ENCODE measurements at places on chromosomes 1 and 21.
A peak's percentile ranks its signal among the peaks of the same experiment; 100 is the strongest.

DNA sequence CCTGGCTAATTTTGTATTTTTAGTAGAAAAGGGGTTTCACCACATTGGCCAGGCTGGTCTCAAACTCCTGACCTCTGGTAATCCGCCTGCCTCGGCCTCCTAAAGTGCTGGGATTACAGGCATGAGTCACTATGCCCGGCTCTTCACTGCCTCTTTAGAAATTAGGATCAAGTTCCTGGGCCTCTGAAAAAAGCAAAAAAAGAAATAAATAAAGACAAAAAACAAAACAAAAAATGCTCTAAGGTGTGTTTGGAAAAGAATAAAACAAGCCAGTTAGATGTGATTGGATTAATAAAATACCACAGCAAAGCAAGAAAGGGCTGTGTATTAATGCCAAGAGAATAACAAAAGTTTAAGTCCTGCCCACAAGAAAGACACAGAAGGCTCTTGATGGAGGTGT, 4.2 kb upstream of the ABCB10 start:
- peak; percentile 35 for DNase-seq

DNA sequence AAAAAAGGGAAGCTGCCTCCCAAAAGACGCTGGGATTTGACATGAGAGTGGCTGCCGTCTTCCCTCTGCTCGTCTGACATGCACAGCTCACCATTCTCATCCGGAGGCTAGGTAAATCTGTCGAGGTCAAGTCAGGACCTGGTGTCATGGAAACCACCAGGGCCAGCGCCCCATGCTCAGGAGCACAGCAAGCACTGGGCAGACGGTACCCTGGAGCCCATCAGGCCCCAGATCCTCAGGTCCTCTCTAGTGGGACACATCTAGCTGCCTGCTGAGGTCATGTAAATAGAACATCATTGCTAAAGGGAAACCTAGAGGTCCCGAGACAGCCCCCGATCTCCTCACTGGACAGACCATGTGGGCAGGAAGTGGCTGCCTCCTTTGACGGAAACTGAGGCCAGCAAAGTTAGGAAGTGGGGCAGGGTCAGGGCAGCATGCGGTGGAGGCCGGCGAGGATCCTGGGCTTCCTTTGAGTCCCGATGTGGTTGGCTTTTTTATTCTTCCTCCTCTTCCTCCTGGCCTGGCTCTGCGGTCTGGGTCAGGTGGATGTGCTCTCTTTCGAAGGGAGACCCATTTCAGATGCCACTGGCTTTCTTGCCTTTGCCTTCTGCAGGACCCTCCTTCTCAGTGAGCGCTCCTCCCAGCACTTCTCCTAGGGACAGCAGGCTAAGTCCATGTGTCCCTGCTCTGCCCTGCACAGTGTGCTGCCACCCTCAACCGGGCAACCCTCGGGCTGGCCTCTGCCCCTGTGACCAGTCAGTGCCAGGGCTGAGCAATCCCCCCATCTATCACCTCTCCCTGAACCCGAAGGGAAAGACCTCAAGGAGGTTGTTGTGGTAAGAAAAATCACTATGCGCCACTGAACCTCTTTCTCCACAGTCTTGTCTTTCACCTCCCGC, 5.9 kb downstream of the AGT start:
- DNase-seq = no peak

- peak; percentile 31 for DNase-seq
These were observed 8.5 kb downstream of the DIO1 start for GRCh38 chr1:53902235-53903138.

DNA sequence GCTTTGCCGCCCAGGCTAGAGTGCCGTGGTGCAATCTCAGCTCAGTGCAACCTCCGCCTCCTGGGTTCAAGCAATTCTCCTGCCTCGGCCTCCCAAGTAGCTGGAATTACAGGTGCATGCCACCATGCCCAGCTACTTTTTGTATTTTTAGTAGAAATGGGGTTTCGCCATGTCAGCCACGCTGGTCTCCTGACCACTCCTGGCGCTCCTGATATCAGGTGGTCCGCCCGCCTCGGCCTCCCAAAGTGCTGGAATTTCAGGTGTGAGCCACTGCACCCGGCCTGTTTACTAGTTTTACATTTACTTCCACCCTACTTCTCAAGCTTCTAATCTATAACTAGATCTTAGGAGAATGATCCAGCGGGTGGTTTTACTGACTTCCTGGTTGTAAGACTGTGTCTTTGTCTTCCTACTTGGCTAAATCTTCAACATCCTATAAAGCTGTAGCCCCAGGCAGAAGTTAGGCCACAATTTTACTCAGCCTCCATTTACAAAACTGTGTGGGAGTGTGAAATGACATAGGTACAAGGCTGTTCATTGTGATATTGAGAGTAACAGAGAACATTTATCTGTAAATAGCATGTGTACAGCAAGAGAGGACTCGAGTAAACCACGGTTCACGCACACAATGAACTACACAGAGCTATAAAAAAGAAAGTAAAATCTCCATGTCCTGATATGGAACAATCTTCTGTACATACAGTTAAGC, 9.6 kb upstream of the POU2F1 start:
- no peak for DNase-seq

DNA sequence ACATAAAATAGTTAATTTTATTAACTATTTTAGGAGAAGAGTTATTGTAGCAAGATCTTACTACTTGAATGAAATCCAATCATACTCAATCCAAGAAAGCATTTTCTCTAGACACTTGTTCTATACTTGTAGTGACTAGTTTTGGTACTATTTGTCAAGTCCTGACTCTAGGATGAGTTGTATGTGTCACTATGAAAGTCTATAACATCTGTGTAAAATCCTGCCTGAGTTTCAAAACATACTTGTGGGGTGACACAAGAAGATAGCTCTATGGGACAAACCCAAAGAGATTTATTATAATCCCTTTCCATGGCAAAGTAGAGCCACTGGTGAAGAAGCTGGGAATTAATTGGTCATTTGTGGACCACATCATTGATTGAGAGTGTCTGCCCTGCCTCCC, 1042.2 kb upstream of the ADGRL4 start:
- no peak for DNase-seq

GRCh38 chr1:237012788-237013383, 8.6 kb upstream of the MT1HL1 start:
- no peak for DNase-seq

GRCh38 chr1:197715806-197716205, 59.5 kb downstream of the DENND1B start:
- no peak for DNase-seq

DNA sequence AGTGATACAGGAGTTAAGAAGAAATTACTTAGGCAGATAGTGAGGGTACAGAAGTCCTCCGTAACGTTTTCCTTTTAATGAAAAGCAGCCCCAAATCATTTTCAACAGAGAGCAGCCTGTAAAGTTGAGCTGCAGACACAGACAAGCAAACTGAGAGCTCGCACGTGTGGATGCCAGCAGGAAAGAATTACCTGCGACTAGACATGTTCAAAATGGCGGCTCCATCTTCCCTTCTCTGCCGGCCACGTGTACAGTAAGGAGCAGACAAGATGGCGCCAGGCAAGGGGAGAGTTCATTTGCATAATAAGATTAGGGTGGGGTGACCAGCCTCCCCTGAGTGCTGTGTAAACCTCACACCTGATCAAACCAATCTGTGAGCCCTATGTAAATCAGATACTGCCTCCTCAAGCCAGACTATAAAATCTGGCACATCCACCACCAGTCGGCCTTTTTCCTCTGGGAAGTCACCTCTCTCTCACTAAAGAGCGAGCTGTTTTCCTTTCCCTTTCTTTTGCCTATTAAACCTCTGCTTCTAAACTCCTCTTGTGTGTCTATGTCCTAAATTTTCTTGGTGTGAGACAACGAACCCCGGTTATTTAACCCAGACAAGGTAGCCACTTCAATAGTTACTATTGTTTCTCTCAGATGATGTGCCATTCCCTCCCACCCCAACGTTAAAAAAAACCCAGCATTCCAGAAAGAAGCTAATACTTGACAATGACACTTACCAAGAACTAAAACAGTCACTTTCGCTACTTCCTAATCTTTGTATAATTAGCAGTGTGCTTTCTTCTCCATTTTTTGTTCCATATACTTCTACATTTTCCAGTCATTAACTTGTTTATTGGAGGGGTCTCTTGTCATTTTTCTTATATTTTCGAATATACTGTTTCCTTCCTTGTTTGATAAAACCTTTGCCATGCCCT, 27.4 kb downstream of the DUSP10 start:
- DNase-seq = no peak

DNA sequence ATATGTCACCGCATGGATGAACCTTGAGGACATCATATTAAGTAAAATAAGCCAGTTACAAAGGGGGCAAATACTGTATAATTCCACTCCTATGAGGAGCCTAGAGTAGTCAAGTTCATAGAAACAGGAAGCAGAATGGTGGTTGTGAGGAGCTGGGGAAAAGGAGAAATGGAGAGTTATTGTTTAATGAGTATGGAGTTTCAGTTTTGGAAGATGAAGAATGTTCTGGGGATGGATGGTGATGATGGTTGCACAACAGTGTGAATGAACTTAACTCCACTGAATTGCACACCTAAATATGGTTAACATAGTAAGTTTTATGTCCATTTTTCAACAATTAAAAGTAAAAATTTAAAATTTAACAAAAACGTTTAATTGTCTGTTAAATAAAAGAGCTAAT, 220.9 kb upstream of the JUN start:
- DNase-seq = no peak

- no peak for DNase-seq
These were observed 65.5 kb upstream of the WNT4 start for GRCh38 chr1:22208268-22208972.

- no peak for DNase-seq
These were observed 14.7 kb upstream of the MYOM3 start for GRCh38 chr1:24126672-24127023.

DNA sequence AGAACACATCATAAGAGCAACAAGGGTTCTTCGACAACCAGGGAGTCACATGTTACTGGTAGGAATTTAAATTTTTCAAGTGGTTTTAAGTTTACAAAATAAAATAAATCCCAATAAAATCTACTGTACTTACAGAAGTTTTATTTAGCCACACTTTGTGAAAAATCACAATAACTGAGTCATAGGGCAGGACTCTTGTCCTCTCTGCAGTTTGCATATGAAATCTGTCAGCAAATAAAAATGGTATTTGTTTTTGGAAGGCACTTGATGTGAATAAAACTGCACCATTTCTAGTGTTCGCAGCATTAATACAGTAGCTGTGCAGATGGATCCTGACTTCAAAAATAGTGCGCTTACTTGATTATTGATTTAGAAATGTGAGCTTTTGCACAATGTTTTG, 150.4 kb downstream of the LBR start:
- DNase-seq = no peak

- DNase-seq = no peak
These were observed 188.3 kb upstream of the ARHGEF16 start for GRCh38 chr1:3265835-3266805.

DNA sequence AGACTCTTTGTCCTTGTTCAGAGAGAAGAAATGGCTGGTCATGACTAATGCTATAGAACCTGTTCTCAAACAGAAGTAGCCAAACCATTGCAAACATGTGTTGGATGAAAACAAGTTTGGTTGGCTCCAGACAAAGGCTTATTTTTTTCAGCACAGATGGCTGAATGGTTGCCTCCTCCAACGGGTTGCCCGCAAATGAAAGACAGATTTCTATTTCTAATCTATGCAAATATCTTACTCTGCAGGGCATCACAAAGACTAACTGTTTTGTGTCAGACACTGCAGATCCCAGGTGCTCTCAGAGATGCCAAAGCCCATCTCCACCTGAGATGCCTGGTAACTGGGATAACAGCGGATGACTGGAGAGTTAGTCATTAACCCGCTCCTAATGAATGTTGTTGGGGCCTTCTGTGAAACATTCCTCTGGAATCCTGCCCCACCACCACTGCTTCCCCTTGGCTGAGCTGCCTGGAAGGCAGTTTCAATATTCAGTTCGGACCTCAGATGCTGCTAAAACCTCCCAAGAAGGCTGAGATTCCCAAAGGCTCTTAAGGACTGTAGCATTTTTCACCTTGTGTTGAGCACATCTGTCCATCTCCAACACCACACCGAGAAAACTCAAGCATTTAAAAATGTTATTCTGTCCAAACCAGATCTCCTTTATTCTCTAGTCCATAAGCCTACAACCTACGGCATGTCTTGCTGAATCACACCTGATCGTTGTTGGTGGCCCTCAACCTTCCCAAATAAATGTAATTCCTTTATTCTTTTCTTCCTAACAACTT, 104.4 kb downstream of the PTPN14 start:
- DNase-seq = peak; percentile 93

DNA sequence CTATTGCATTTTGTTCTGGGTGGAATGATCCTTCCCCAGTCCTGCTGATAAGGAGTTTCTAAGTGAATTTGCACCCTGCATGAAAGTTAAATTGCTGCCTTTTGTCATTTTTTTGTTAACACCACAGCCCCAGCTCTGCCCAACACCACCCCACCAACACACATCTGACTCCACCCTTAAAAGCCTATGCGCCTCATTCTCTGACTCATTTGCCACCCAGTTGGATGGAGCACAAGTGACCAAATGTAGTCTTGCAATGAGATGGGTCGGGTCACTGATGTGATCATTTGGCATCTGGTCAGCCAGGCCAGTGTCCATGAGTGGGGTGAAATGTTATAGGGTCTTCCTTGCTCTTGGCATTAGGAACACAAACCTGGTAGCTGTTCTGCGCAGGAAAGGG, 256.8 kb downstream of the KAZN start:
- DNase-seq = no peak

GRCh38 chr1:212489284-212489859, 56.7 kb downstream of the NENF start:
- DNase-seq = no peak

GRCh38 chr21:44273046-44273445, 11.3 kb upstream of the DNMT3L start:
- no peak for DNase-seq

DNA sequence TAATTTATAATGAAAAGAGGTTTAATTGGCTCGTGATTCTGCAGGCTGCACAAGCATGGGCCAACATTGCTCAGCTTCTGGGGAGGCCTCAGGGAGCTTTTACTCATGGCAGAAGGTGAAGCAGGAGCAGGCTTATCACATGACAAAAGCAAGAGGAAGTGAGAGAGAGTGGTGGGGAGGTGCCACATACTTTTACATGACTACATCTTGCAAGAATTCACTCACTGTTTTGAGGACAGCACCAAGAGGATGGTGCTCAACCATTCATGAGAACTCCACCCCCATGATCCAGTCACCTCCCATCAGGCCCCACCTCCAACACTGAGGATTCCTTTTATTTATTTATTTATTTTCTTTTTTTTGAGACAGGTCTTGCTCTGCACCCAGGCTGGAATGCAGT, 5.5 kb upstream of the PLEKHM2 start:
- DNase-seq = peak; percentile 73

DNA sequence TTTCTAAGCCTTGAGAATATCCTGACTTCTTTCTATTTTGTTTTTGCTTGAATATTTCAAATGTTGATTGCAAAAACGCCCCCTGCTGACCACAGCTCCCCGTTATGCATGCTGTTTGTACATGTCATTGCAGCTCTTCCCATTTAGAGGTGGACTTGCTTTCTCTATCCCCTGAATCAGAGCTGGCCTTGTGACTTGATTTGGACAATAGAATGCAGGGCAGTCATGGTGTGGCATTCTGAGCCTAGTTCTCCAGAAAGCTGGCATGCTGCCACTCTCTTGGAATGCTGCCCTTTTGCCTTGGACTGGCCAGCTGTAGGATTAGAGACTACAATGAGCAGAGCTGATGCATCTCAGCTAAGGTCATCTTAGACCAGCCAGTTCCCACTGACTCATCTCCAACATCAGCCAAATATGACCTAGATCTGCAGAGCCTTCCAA, 1561.5 kb downstream of the MRPL39 start:
- no peak for DNase-seq

GRCh38 chr1:12163210-12163609, 3.6 kb upstream of the TNFRSF1B start:
- no peak for DNase-seq

GRCh38 chr1:2414297-2414958, 2.1 kb upstream of the PEX10 start:
- peak; percentile 69 for DNase-seq

All from mesenchymal stem cell (in vitro differentiated cells and primary cell).